Tibial artery (tissue), 4 donors: ENCODE measurements at places on chromosomes 11 and 22.

- no peak overlapping the region for H3K4me3 ChIP-seq
- peaks cover 24% of the 10 kb centered on the region for H3K36me3 ChIP-seq
- no peaks in the 10 kb centered on the region for H3K4me1 ChIP-seq
- no peak for DNase-seq
- no peaks in the 10 kb centered on the region for H3K27me3 ChIP-seq
- no peak overlapping the region for H3K27ac ChIP-seq
Measured at GRCh38 chr22:44825310-44826150, 73.2 kb downstream of the ARHGAP8 start.

DNA sequence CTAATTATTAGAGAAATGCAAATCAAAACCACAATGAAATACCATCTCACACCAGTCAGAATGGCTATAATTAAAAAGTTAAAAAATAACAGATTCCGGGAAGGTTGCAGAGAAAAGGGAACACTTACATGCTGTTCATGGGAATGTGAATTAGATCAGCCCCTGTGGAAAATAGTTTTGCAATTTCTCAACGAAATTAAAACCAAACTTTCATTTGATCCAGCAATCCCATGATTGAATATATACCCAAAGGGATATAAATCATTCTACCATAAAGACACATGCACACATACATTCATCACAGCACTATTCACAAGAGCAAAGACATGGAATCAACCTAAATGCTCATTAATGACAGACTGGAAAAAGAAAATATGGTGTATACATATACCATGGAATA lies 32.5 kb downstream of the NOX4 start:
- no peaks in the 10 kb centered on the region for H3K27me3 ChIP-seq
- DNase-seq: no peak
- no peaks in the 10 kb centered on the region for H3K4me1 ChIP-seq

DNA sequence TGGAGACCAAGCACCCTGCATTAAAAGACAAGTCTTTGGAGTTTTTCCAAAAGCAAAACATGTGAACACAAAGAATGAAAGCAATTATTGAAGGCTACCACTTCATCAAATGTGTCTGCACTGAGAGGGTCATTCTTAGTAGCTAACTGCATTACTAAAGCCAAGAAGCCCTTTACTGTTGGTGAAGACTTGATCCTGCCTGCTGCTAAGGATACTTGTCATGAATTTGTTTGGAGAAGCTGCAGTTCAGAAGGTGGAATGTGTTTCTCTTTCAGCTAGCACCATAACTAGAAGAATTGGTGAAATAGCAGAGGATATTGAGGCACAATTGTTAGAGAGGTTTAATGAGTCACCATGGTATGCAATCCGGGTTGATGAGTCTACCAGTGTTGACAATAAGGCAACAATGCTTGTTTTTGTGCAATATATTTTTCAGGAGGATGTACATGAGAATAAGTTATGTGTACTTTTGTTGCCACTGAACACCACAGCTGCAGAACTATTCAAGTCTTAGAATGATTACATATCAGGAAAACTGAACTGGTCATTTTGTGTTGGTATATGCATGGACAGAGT lies 457.3 kb upstream of the ISX start:
- H3K4me1 ChIP-seq: no peaks in the 10 kb centered on the region
- no peak overlapping the region for H3K4me3 ChIP-seq
- no peak overlapping the region for H3K27ac ChIP-seq
- no peaks in the 10 kb centered on the region for H3K27me3 ChIP-seq
- no peak for DNase-seq

GRCh38 chr11:62574363-62575071 lies 826 bp upstream of the EEF1G start:
- H3K4me3 ChIP-seq: peak overlapping the region; percentile 71
- peak overlapping the region; percentile 89 for H3K27ac ChIP-seq
- peaks cover 66% of the 10 kb centered on the region for H3K36me3 ChIP-seq
- peak; percentile 75 for DNase-seq
